ENCODE measurements at places on chromosomes 4 and X.

DNA sequence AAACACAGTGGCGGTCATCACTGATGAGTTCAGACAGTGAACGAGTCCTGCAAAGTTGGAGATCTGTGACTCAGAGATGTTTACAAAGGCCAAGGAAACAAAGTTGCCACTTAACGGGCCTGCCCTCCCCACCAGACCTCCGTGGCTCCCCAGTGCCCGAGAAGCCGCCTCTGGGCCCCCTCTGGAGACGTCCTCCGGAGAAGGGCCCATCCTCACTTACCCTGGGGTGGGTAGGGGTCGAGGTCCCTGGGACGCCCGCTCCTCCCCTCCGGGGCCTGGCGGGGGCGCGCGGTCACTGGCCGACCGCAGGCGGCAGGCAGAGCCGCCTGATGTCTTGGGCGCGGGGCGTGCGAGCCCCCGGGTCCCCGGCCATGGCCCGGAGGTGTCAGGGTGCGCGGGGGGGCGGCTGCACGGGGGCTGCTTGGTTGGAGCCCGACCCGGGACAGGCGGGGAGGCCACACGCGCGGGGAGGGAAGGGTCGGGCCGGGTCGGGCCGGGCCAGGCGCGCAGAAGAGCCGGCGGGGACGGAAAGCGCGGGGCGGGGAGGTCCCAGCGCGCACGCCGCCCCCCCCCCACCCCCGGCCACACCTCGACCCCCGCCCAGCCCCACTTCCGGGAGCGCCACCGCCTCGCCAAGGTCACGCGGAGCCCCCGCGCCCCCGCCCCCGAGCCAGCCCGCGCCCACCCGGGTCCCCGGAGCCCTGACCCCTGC lies 529 bp downstream of the DHRSX start:
- peak; percentile 48 for DNase-seq

DNA sequence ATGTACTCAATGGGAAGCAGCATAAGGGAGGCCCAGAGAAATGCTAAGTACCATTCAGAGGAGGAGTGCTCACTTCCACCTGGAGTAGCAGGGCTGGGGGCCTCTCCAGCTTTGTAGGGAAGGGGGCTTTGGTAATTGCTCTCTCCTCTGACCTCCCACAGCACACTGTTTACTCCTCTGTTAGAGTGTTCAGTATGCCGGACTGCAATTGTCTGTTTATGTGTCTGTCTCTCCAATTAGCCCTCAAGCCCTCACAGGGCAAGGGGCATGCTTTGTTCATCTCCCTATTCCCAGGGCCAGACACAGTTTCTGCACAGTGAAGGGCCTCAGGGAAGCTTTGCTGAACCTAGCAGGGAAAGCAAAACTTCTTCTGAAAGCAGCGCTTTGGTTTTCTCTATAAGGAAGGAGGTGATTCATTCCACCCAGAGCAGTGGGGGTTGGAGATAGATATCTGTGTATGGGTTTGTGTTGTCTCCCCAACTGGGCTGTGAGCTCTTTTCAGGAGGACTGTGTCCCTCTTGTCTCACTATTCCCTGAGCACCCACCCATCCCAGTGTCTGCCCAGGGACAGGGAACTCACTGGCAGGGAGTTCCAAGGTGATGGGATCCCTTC lies 50.0 kb upstream of the VMA21 start:
- no peak for DNase-seq

GRCh38 chr4:80803337-80803736 lies 227.2 kb upstream of the BMP3 start:
- no peak for DNase-seq

GRCh38 chr4:174538123-174538875 lies 16.0 kb upstream of the HPGD start:
- DNase-seq, result no peak
